ENCODE measurements at places on chromosomes 6 and 20. TPM values are rescaled to one million over a fixed set of nuclear protein-coding genes. Genes with fewer than 3 reads are reported as not detected.

Gene WFDC8
- total RNA-seq = not detected

Gene MATN4
- total RNA-seq = 0.21 TPM

- DNase-seq = peak; percentile 39
Observed at GRCh38 chr6:34190504-34191122, 44.7 kb upstream of the GRM4 start.

DNA sequence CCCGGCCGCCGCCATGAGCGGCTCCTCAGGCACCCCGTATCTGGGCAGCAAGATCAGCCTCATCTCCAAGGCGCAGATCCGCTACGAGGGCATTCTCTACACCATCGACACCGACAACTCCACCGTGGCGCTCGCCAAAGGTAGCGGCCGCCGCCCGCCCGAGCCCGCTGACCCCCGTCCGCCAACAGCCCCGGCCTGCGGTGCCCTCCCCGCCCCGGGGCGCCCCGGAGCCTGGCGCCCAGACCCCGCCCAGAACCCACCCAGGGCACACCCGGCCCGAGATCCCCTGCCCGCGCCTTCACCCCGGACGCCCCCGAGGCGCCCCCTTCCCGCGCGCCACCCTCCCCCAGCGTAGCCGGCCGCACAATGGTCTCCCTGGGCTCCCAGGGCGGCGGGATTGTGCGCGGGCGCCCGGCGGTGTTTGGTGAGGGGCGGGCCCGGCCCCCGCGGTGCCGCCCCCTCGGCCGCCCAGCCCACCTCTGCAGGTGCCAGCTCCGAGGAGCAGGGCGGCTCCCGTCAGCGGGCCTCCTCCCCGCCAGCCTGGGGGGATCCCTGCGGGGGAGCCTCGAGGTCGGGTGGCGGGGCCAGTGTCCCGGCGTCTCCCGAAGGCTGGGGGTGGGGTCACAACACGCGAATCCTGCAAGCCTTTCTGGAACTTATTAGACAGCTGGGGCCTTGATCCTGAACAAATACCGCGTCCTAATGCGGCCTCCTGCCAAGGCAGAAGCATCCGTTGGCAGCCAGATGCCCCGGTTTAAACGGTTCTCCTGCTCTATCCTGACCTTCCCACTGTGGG is 577 bp downstream of the LSM14B start:
- DNase-seq = no peak
